Endothelial cell (in vitro differentiated cells): ENCODE measurements at places on chromosomes 4 and X.

DNA sequence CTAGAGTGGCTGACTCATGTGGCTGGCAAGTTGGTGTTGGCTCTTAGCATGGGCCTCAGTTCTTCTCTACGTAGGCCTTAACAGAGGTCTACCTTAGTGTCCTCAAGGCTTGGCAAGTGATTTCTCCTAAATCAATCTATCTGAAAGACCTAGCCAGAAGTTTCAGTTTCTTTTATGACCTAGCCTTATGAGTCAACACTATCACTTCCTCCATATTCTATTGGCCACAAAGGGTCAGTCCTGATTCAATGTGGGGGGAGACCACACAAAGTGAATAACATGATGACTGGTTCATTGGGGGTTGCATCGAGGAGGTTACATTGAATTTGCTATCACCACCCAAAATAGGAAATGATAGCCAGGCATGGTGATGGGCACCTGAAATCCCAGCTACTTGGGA is 5.8 kb upstream of the NRK start:
- no peak for DNase-seq

GRCh38 chr4:174654634-174655033 is 132.3 kb upstream of the HPGD start:
- DNase-seq, result no peak

DNA sequence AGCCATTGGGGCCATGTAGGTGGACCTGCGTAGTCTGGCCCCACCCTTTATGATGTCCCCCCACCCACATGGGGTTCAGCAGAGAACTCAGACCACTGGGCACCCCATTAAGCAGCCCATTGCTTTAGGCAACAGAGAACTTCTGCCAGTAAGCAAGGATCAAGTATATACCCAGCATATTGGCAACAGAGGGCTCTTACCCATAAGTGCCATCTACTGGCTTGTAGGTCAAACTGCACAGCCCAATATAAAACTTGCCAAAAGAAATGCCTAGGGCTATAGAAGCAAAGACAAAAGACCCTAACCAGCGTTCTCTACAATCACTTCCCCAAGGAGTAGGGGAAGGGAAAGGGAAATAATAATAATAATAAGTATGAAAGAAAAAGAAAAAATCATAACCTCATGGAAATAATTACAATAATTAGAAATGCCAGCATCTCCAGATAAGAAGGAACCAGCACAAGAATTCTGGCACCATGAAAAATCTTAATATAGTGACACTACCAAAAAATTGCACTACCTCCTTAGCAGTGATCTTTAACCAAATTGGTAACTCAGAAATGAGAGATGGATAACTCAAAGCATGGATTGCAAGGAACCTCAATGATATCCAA is 1090.7 kb downstream of the FAT4 start:
- DNase-seq, result no peak

GRCh38 chrX:134569306-134569705 is 89.0 kb downstream of the PLAC1 start:
- DNase-seq, result no peak

GRCh38 chr4:85291226-85291625 is 183.7 kb upstream of the ARHGAP24 start:
- no peak for DNase-seq

GRCh38 chr4:185404031-185404430 is 7.4 kb downstream of the ANKRD37 start:
- DNase-seq, result no peak

DNA sequence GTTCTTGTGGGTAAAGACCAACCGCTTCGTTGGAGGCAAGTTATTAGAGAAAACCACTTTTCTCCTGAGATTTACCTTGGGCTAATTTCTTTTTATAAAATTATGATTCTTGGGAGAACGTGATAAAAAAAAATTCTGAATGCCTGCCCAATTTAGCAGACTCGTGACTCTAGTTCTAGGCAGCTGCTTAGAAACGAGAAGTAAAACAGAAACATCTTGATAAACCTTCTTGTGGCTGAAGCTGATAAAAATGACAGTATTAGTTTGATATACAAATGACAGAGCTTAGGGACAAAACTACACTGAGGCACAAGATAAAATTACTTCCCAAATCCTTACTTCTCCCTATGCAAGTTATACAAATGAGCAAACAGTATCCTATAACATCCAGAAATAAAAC is 458.9 kb upstream of the TEX13C start:
- no peak for DNase-seq
